ENCODE measurements at places on chromosomes 2 and 18.

DNA sequence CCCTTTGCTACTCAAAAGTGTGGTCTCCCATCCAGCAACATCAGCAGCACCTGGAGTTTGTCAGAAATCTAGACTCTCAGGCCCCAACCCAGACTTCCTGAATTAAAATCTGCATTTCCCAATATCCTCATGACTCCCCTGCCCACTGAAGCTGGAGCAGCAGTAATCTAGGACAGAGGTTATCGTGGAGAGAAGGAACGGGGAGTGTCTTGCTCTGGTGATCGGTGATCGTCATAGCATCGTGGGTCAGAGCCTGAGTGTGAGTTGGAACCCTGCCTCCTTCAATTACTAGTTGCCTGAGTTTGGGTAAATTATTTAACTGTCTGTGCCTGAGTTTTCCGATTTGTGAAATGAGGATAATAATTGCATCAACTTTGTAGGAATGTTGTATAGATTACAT lies 217.3 kb upstream of the ATP5MC3 start:
- no peak for DNase-seq

GRCh38 chr18:55324166-55324565 lies 263.8 kb downstream of the TCF4 start:
- DNase-seq: no peak

DNA sequence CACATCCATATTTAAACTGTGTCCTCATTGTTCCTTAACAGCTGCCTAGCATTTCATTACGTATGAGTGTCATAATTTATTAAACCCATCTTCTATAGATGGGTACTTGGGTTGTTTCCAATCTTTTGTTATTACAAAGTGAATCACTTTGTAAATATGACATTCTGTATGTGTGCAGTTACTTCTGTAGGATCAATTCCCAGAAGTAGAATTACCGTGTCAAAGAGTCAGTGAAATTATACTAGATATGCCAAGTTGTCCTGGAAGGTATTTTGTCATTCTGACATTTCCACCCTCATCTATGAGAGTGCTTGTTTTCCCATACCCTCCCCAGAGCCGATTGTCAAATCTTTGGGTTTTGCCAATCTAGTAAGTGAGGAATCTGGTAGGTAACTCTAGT lies 194.5 kb upstream of the APCDD1 start:
- DNase-seq: peak; percentile 12

GRCh38 chr2:99376254-99376864 lies 39.2 kb downstream of the EIF5B start:
- no peak for DNase-seq

GRCh38 chr2:187008111-187008510 lies 159.1 kb upstream of the ZSWIM2 start:
- peak; percentile 43 for DNase-seq

- no peak for DNase-seq
These were observed 111.9 kb upstream of the UGP2 start for GRCh38 chr2:63729831-63730230.

DNA sequence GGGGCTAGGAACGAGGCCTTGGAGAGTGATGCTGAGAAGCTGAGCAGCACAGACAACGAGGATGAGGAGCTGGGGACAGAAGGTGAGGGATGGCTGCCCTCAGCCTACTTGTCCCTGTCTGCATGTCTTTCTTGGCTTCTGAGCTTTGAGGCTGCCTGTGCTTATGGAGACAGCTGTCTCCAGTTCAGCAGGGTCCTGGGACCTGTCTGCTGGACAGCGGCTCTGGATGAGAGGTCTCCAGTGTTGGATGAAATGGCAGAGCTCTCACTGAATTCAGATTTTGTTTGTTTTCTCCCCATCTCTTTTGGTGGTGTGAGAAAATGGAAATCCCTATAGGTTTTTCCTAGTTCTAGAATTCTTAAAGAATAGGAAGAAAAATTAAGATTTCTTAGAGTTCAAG lies 54.8 kb downstream of the NTSR2 start:
- no peak for DNase-seq

DNA sequence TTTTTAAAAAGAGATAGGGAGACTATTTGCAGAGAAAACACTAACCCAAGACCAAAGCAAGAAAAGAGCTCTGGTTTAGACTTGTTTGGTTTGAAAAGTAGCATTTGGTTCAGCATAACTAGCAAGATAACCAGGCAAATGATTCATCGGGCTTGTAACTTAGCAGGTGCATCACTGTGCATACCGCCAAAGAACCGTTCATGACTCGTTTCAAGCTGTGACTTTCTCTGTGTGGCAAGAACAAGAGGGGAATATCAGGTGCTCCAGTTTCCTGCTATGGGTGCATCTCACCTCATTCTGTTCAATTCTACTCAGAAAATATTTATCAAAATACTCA lies 244.9 kb downstream of the ETAA1 start:
- DNase-seq: no peak

DNA sequence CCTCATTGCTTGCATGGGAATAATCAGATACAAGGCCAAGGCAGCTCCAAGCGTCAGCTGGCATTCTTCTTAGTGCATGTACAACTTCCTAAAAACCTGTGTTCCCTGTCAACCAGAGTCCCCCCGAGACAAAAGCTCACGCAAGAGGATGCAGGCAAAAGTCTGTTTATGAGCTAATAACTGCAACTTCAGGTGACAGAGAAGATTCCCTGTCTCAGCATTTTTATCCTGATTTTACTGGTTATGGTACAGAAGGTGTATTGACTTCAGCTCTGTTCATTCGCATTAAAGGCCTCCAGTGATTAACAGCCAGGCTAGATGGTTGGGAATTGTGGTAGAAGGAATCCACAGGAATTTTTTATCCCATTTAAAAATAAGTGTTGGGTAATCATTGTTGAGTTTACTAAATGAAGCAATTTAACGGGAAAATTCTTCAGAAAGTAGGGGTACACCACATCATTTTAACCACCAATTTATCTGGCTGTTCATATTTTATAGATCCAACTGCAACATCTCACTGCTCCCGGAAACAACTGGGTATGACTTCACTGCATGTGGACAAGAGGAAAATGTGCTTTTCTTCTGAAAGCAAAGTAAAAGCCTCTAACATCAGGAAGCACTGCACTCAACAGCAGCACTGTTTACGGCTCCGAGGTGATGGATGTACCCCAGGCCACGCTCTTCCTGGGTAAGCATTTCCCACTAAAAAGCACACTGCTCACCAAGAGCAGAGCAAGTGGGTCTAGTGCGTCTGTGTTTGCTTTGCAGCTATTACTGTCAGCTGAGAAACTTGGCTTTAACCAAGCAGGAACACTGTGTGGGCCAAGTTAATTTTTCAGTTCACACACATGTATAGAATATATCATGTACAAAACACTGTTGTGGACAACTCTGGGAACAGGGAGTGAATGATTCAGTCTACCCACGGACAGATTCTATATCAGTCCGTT lies 31.9 kb downstream of the CCBE1 start:
- DNase-seq: peak; percentile 72

GRCh38 chr2:240857039-240858008 lies 11.3 kb upstream of the AGXT start:
- DNase-seq: no peak

DNA sequence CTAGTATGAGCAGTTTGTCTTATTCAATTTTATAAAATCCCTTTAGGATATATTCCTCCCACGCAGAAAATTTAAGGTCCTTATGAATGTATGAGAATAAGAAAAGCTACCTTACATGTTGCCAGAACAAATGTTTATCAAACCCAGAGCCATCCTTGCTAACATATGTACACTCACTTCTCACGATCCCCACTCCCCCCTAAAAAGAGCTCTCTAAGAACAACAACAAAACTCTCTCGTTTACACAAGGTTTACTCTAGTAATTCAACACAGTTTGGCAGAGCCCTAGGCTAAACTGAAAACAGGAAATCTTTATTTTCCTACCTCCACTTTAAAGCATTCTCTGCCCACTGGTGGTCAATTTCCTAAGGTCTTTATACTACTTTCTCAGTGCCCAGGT lies 504.9 kb downstream of the ZEB2 start:
- peak; percentile 17 for DNase-seq

DNA sequence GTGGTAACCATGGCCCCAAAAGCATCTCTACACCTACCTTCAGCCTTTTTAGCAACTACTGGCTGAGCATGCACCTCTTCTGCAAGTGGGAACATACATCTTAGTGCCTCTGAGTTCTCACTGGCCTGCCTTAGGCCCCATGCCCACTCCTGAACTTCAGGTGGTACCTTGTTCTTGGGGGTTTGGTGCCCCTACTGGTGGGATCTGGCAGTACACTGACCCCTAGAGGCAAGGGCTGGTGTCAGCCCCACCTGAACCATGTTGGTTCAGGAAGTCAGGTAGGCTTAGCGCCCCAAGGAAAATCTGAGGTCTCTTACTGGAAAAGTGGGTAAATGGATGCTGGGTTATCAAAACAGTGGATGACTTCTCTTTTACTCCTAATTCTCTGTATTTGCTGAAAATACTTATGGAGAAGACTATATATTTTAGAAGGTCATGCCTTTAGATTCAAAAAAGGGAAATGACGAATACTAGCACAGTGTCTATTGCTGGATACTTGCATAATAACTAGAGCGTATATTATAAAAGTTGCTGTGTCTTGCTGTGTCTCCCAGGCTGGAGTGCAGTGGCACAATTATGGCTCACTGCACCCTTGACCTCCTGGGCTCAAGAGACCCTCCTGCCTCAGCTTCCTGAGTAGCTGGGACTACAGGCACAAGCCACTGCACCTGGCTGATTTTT lies 84.6 kb downstream of the RAB31 start:
- DNase-seq: no peak

DNA sequence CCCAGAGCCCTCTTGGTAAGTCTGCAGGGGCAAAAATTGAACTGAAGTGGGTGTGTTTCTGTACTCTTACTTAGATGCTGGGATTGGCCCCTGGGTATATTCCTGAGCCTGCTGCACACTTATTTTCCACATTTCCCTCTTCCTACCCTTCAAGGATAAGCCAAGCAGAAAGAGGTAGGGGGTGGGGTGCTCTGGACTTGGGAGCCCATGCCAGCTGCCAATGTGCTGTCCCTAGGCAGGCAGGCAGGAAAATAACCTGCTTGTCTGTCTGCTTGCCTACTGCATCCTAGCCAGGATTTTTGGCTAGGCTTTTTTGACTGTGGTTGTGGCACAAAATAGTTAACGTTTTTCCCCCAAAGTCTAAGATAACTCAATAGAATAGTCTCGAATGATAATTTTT lies 234.3 kb downstream of the ALK start:
- DNase-seq: no peak

DNA sequence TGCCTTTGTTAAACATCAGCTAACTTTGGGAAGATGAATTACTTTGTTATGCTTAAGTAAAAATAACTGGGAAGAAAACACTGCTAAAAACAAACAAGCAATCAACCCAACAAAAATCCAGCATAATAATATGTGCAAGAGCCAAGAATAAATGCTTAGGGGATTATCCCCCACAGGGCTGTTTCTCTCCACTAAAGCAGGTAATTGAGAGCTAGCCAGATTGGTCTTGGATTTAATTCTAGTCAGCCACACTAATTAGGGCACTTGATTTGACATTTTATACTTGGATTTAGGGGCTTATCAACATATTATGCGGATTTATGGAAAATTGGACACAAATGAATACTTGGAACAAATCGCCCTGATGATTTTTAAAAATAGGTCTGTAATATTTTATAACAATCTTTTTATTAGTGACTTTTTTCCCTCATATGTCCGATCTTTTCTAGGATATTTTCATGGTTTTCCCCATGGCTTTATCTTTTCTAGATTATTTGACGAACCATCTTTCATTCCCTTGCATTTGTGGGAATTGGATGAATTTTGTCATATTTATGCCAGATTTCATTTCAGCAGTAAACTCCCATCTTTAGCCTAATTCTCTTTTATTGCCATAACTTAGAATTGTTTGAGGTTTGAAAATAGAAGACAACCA lies 199.1 kb upstream of the NXPH2 start:
- no peak for DNase-seq

Measured in EH (cell line).